ENCODE measurements at places on chromosomes 11 and 22.

DNA sequence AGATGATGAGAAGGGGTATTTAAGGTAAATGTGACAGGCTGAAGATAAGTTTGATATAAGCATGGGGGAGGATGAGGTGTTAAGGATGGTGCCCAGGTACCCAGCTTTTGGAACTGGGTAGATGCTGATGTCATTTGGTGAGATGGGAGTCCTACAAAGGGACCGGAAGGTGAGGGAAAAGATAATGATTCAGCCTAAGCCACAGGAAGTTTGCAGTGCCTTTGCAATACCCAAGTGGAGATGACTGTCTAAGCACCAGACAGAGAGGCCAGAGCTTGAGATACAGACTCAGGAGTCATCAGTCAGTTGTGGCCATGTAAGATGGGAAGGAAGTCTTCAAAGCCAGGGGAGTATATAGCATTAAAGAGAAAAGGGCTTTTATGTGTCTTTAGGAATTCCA, 30.0 kb upstream of the SMCO4 start:
- DNase-seq, result no peak

- no peak for DNase-seq
Observed at GRCh38 chr11:45374653-45375059, 88.5 kb upstream of the SYT13 start.

- no peak for DNase-seq
Observed at GRCh38 chr11:134243913-134244312, 9.2 kb downstream of the THYN1 start.

DNA sequence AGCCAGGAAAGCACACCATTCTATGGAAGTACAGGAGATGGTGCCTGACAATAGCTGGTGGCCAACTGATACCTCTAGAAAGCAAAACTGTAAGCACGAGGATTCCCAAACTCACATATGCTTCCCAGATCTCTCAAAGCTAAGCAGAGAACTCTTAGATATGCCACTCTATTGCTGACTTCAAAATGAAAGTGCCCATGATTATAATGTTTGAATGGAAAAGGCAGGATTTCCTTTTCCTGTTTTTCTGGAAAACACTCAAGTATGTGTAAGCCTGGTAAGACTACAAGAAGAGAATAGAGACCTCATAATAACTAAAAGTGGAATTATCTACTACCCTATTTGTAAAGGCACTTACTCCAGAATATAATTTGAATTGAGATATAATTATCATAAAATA, 2.6 kb upstream of the CARD18 start:
- DNase-seq, result no peak

- no peak for DNase-seq
Observed at GRCh38 chr11:79466411-79466810, 25.6 kb upstream of the TENM4 start.

GRCh38 chr11:9293646-9294045, 20.7 kb downstream of the TMEM41B start:
- DNase-seq, result no peak

DNA sequence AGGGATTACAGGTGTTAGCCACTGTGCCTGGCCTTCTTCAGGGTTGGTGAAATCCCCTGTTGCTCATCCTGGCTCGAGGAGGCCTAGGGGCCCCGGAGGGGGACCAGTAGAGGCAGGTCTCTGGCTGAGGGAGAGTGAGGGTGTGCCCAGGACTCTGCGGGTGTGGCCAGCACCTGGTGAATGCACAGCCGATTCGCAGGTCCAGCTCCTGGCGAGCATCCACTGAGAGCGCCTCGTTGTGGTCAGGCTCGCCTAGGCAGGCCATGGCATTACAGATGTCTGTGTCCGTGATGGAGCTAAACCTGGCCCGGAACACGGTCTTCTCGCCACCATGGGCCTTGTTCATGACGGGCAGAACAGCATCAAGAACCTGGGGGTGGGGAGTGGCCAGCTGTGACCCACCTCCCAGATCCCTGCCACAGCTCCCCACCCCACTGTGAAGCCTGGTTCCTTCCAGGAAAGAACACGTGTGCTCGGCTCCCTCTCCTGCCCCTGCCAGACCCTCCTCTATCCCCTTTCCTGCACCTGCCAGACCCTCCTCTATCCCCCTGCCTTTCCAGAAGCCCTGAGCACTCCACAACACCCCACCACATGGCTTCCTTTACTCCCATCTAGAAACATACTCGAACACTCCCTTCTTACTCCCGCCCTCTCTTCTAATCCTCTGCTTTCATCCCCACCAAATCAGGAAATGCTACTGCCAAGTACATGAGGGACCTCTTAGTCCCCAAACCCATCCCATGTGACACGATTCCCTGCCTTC, 12.4 kb downstream of the TOP3B start:
- DNase-seq, result no peak

GRCh38 chr11:47234669-47235100, 13.9 kb downstream of the ACP2 start:
- DNase-seq, result no peak

DNA sequence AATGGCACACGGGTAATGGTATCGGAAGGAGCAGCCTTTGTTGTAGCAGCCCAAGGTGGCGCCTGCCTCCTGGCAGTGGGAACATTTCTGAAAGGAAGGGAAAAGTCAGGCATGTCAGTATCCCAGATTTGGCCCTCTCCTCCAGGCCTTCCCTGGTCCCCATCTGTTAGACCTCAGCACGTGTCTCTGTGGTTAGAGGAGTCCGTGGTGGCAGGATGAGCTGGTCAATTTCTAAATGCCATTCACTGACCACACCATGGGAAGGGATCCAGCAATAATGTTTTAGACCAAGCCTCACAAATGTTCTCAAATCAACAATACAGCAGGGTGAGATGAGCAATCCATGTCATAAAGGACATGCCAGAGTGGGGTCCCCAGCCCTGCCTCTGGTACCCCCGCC, 49.0 kb upstream of the CYP2D6 start:
- no peak for DNase-seq

- DNase-seq, result no peak
Observed at GRCh38 chr11:120354779-120355178, 18.6 kb downstream of the ARHGEF12 start.

GRCh38 chr11:108724974-108725689, 60.3 kb downstream of the DDX10 start:
- no peak for DNase-seq

- no peak for DNase-seq
Observed at GRCh38 chr11:65887723-65888162, 528 bp downstream of the FIBP start.

GRCh38 chr11:45179686-45180178, 33.3 kb downstream of the PRDM11 start:
- DNase-seq, result no peak

- no peak for DNase-seq
Observed at GRCh38 chr11:65616575-65617001, 1.0 kb downstream of the PCNX3 start.
